ENCODE measurements at places on chromosomes 6 and 20.

- no peak for DNase-seq
- no peak overlapping the region for H3K4me3 ChIP-seq
- peaks cover 2% of the 10 kb centered on the region for H3K4me1 ChIP-seq
- H3K27me3 ChIP-seq, result no peaks in the 10 kb centered on the region
- no peaks in the 10 kb centered on the region for H3K36me3 ChIP-seq
Observed at GRCh38 chr6:75135450-75135849, 70.4 kb downstream of the COL12A1 start.

- peaks cover 30% of the 10 kb centered on the region for H3K4me1 ChIP-seq
- DNase-seq, result no peak
- peaks cover 4% of the 10 kb centered on the region for H3K36me3 ChIP-seq
- H3K4me3 ChIP-seq, result no peak overlapping the region
- no peaks in the 10 kb centered on the region for H3K27me3 ChIP-seq
- no peak overlapping the region for H3K27ac ChIP-seq
Observed at GRCh38 chr6:15413466-15414234, 167.8 kb downstream of the JARID2 start.

- peaks cover 3% of the 10 kb centered on the region for H3K4me1 ChIP-seq
- peak overlapping the region; percentile 34 for H3K4me3 ChIP-seq
- DNase-seq, result no peak
Observed at GRCh38 chr6:169976301-169977081, 225.1 kb downstream of the ERMARD start.

- H3K36me3 ChIP-seq, result no peaks in the 10 kb centered on the region
- DNase-seq, result no peak
- peaks cover 3% of the 10 kb centered on the region for H3K4me1 ChIP-seq
- H3K27ac ChIP-seq, result no peak within 1 kb of the TSS
Observed at GRCh38 chr6:128882991-128883611, at the start of gene LAMA2. TSS of gene LAMA2 (plus strand) at chr6:128883138. CDS start at chr6:128883246, 108 bp downstream.

DNA sequence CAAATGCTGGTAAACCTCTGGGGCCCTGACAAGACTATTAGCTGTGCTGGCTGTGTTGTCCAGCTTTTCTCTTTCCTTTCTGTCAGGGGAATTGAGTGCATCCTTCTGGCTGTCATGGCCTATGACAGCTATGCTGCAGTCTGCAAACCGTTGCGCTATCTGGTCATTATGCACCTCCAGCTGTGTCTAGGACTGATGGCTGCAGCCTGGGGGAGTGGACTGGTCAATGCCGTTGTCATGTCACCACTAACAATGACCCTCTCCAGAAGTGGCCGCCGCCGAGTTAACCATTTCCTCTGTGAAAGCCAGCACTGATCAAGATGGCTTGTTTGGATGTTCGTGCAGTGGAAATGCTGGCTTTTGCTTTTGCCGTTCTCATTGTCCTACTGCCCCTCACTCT, 20.3 kb downstream of the OR2B6 start:
- H3K27ac ChIP-seq, result no peak overlapping the region
- no peak for DNase-seq
- H3K4me1 ChIP-seq, result no peaks in the 10 kb centered on the region
- H3K4me3 ChIP-seq, result no peak overlapping the region
- H3K36me3 ChIP-seq, result no peaks in the 10 kb centered on the region

- H3K27ac ChIP-seq, result no peak overlapping the region
- peaks cover 18% of the 10 kb centered on the region for H3K4me1 ChIP-seq
- peaks cover 33% of the 10 kb centered on the region for H3K36me3 ChIP-seq
- H3K4me3 ChIP-seq, result no peak overlapping the region
Observed at GRCh38 chr20:63276956-63277355, 4.3 kb downstream of the ARFGAP1 start.

- no peaks in the 10 kb centered on the region for H3K36me3 ChIP-seq
- no peak overlapping the region for H3K4me3 ChIP-seq
- DNase-seq, result no peak
- H3K4me1 ChIP-seq, result no peaks in the 10 kb centered on the region
- H3K27me3 ChIP-seq, result no peaks in the 10 kb centered on the region
- no peak overlapping the region for H3K27ac ChIP-seq
Observed at GRCh38 chr6:76472858-76473257, 400.4 kb upstream of the IMPG1 start.

GRCh38 chr6:104256646-104257045, 603.1 kb downstream of the HACE1 start:
- H3K27ac ChIP-seq, result no peak overlapping the region
- H3K36me3 ChIP-seq, result no peaks in the 10 kb centered on the region
- H3K4me3 ChIP-seq, result no peak overlapping the region
- no peak for DNase-seq
- no peaks in the 10 kb centered on the region for H3K4me1 ChIP-seq
- H3K27me3 ChIP-seq, result no peaks in the 10 kb centered on the region

GRCh38 chr6:150478656-150479545, 110.1 kb downstream of the IYD start:
- H3K36me3 ChIP-seq, result no peaks in the 10 kb centered on the region
- no peak overlapping the region for H3K4me3 ChIP-seq
- no peak overlapping the region for H3K27ac ChIP-seq
- peaks cover 22% of the 10 kb centered on the region for H3K27me3 ChIP-seq
- DNase-seq, result no peak

DNA sequence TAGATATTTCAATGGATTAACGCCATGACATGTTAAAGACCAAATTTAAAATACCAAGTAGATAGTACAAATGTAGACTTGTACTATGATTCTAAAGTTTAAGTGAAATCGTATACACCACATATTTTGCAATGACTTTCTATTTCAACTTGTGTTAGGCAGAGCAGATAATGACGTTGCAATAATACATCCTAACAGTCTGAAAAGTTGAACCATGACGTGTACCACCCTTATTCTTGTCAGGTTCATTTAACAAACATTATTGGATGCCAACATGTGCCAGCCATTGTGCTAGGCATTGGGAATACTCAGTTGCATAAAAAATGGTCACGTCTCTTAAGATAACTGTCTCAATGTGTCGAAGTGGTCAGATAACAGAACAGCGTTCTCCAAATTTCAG, 50.0 kb downstream of the BCAS1 start:
- no peak for DNase-seq
- no peak overlapping the region for H3K27ac ChIP-seq
- H3K4me1 ChIP-seq, result no peaks in the 10 kb centered on the region
- H3K4me3 ChIP-seq, result no peak overlapping the region
- H3K36me3 ChIP-seq, result no peaks in the 10 kb centered on the region
- peaks cover 25% of the 10 kb centered on the region for H3K27me3 ChIP-seq

GRCh38 chr20:35883778-35884540, 70.3 kb downstream of the SCAND1 start:
- H3K27ac ChIP-seq, result peak overlapping the region; percentile 39
- peaks cover 26% of the 10 kb centered on the region for H3K36me3 ChIP-seq
- H3K27me3 ChIP-seq, result no peaks in the 10 kb centered on the region
- peak; percentile 58 for DNase-seq

DNA sequence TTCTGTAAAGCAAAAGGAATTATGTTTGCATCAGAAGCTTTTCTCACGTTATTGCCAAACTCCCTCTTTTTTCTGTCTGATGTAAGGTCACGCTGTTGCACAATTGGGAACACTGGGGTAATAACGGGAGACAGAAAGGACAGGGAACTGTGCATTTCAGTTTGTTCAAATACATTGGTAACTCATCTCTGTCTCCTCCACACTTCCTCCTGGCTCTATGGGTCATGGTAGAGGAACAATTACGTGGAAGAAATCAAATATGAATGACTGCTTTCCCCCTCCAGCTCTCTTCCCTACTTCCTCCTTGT, 132.2 kb upstream of the TNFAIP3 start:
- no peak overlapping the region for H3K4me3 ChIP-seq
- H3K27me3 ChIP-seq, result peaks cover 9% of the 10 kb centered on the region

DNA sequence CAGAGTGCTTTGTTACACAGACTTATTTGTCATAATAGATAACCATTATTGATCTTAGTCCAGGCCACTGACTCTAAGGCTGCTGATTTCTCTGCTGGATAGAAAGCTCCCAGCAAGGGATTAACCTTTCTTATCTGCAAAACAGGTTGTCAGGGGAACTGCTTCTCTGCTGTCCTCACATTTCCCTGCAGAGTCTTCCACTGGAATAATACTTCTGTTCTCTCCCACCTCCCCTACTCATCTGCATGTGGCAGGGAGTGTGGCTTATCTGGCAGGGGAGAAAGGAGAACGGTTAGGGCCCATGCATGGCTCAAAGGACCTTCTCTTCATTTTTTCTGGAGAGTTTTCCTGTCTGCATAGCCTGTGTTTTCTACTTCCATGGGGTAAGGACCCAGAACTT, 86.2 kb downstream of the LAMP5 start:
- H3K27ac ChIP-seq, result no peak overlapping the region
- H3K4me3 ChIP-seq, result no peak overlapping the region
- DNase-seq, result no peak
- no peaks in the 10 kb centered on the region for H3K36me3 ChIP-seq

- peak; percentile 46 for DNase-seq
- H3K27me3 ChIP-seq, result no peaks in the 10 kb centered on the region
Observed at GRCh38 chr6:160137989-160138835, 16.6 kb downstream of the SLC22A1 start.

GRCh38 chr6:105402939-105403935, at the start of gene PREP:
TSS of gene PREP (minus strand) at chr6:105403082. CDS start at chr6:105402891, 191 bp downstream.
- peak within 1 kb of the TSS; percentile 89 for H3K27ac ChIP-seq
- peak within 1 kb of the TSS; percentile 96 for H3K4me3 ChIP-seq
- peaks cover 6% of the 10 kb centered on the region for H3K36me3 ChIP-seq
- H3K4me1 ChIP-seq, result peaks cover 55% of the 10 kb centered on the region
- H3K27me3 ChIP-seq, result peaks cover 7% of the 10 kb centered on the region
- DNase-seq, result peak; percentile 79

DNA sequence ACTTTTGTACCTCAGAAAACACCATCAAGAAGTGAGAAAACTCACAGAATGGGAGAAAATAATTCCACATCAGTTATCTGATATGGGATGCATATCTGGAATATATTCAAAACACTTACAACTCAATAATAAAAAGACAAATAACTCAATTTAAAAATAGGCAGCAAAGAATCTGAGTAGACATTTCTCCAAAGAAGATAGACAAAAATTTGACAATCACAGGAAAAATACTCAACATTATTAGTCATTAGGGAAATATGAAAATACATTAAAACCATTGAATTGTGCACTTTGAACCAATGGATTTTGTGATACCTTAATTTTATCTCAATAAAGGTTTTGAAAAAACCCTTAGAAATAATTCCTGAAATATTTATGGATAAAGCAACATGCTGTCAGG, 36.9 kb upstream of the STMND1 start:
- no peak overlapping the region for H3K27ac ChIP-seq
- H3K4me1 ChIP-seq, result no peaks in the 10 kb centered on the region
- no peak for DNase-seq
- H3K27me3 ChIP-seq, result peaks cover 24% of the 10 kb centered on the region
- no peak overlapping the region for H3K4me3 ChIP-seq
- no peaks in the 10 kb centered on the region for H3K36me3 ChIP-seq

DNA sequence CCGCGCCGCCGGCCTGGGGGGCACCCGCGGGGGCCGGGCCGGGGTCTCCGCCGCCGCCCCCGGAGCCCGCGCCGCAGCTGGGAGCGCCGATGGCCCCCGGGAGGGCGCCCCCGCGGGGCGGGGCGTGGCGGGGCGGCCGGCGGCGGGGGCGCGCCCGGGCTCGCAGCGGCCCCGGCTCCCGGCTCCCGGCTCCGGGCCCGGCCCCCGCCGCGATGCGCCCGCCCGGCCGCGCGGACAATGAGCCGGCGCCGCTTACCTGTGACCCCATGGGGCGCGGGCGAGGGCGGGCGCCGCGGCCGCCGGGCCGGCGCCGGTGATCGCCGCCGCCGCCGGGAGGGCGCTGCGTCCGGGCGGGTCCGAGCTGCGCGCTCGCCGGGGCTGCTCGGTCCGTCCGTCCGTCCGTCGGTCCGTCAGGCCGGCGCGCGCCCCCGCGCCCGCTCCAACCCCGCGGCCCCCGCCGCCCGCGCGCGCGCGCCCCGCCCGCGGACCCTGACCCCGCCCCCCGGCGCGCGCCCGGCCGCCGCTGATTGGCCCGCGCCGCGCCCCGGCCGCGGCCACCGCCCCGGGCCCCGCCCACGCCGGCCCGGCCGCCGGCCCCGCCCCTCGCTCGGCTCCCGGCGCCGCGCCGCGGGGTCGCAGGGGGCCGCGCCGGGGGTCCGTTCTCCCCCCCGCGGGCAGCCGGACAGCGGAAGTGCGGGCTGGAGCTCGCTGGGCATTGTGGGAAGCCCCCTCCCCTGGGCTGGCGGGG, at the start of gene ZBTB46:
TSS of gene ZBTB46 (minus strand) at position 424 of the 748 bp plus-strand sequence. CDS start 40,507 bp downstream, outside the sequence.
- peaks cover 54% of the 10 kb centered on the region for H3K27me3 ChIP-seq
- no peak for DNase-seq
- H3K27ac ChIP-seq, result peak within 1 kb of the TSS; percentile 65
- H3K36me3 ChIP-seq, result peaks cover 3% of the 10 kb centered on the region

DNA sequence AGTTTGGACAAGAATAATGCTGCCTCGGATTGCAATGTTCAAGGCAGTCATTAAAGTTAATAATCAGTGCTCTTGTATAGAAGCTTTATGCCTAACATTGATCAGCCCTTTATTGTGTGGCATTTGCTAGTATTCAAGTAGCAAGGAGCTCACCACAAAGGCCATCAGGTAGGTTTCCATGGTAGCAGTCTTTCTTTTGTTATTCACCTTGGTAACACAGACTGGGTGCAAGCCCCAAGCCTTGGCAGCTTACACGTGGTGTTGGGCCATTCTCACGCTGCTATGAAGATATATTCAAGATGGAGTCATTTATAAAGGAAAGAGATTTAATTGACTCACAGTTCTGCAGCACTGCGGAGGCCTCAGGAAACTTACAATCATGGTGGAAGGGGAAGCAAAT, 149.3 kb downstream of the ADAT2 start:
- H3K27me3 ChIP-seq, result no peaks in the 10 kb centered on the region
- H3K4me3 ChIP-seq, result no peak overlapping the region

GRCh38 chr6:24089736-24090135, 36.3 kb upstream of the NRSN1 start:
- H3K27ac ChIP-seq, result no peak overlapping the region
- no peaks in the 10 kb centered on the region for H3K36me3 ChIP-seq
- DNase-seq, result no peak
- H3K4me3 ChIP-seq, result no peak overlapping the region
- H3K4me1 ChIP-seq, result no peaks in the 10 kb centered on the region
- no peaks in the 10 kb centered on the region for H3K27me3 ChIP-seq

DNA sequence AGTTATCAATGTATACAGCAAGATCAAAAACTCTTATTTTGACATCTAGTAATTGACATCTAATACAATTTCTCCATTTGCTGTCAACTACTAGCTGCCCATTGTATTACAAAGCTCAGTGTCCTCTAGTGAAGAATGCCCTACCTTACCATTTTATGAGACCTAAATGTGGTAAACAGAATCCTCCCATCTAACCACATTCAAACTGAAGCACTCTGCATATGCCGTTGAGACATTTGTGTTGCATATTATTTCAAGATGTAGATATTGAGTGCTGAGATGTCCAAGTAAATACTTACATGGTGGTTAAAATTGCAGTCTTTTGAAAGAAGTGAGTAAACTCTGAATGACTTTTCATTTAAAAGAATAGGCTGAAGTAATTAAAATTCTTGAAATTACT, 597 bp upstream of the GLYATL3 start:
- no peaks in the 10 kb centered on the region for H3K4me1 ChIP-seq
- H3K36me3 ChIP-seq, result no peaks in the 10 kb centered on the region
- DNase-seq, result no peak
- H3K4me3 ChIP-seq, result no peak overlapping the region
